NCI-H1694 (cell line): ENCODE measurements at places on chromosomes 3 and 15.

GRCh38 chr15:89197503-89197971 lies 23.8 kb downstream of the RLBP1 start:
- DNase-seq, result no peak

DNA sequence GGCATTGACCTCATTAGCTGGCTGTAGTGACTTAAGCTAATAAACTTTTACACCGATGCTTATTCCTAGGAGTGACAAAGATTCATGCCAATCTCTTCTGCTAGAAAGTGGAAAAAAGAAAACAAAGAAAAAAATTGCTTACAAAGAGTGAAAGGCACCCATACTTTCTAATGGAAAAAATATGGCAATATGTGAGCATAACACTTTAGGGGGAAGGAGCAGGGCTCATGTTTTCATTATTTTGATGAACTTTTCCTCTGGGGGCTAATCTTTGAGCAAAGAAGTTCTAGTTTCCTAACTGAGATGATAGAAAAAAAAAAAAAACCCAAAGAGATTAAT lies 94.8 kb upstream of the THRB start:
- DNase-seq, result no peak

- no peak for DNase-seq
Measured at GRCh38 chr3:125381743-125382142, 6.6 kb upstream of the ZNF148 start.

GRCh38 chr15:60087561-60087960 lies 83.5 kb downstream of the FOXB1 start:
- no peak for DNase-seq

DNA sequence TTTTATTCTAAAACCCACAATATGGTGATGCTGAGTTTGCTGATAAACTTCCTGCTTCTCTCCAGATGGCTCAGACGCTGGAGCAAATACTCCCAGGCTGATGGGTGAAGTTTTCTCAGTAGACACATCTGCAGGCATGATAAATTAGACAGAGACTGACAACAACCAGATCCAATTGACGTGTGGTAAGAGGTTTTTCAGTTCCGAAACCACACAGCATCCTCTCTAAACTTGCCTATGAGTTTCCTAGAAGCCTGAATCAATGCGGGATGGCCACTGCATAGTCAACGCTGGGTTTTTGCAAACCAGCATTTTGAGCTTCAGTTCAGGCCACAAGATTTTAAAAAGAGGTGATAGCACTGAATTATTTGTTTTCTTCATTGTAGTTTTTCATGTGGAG lies 360.3 kb upstream of the ARRDC4 start:
- DNase-seq, result no peak

DNA sequence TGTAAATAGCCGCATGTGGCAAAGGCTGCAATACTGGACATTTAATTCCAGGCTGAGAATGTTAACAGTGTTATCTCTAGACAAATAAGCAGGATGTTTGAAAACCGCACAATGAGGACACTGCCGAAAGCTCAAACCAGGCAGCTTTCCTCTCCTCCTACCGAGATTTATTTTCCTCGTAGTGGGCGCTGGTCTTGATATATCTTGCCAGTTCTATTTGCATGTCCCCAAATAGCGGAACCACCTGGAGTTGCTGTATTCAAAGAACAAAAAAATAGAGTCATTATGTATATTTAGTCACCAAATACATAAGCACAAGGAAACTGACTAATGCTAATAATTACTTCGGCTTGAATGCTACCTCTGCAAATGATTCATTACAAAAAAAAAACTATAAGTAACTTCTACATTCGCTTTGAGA lies 46.5 kb downstream of the CYFIP1 start:
- no peak for DNase-seq

DNA sequence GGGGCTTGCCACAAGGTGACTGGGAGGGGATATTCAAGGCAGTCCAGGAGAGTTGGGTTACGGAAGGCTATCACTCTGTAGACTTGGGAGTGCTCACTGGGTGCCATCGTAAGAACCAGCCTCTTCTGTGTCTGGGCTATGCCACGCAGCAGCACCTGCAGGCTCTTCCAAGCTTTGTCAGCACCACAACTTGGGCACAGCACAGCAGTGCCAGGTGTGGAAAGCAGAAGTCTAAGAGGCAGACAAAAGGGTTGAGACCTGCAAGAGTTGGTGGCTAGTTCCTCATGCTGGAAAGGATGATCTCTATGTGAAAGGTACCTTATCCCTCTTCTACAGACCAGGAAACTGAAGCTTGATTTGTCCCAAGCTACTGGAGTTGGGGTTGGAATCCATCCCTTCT lies 15.8 kb downstream of the CX3CR1 start:
- DNase-seq, result no peak

GRCh38 chr3:197718891-197719290 lies 17.8 kb downstream of the RUBCN start:
- DNase-seq, result no peak

DNA sequence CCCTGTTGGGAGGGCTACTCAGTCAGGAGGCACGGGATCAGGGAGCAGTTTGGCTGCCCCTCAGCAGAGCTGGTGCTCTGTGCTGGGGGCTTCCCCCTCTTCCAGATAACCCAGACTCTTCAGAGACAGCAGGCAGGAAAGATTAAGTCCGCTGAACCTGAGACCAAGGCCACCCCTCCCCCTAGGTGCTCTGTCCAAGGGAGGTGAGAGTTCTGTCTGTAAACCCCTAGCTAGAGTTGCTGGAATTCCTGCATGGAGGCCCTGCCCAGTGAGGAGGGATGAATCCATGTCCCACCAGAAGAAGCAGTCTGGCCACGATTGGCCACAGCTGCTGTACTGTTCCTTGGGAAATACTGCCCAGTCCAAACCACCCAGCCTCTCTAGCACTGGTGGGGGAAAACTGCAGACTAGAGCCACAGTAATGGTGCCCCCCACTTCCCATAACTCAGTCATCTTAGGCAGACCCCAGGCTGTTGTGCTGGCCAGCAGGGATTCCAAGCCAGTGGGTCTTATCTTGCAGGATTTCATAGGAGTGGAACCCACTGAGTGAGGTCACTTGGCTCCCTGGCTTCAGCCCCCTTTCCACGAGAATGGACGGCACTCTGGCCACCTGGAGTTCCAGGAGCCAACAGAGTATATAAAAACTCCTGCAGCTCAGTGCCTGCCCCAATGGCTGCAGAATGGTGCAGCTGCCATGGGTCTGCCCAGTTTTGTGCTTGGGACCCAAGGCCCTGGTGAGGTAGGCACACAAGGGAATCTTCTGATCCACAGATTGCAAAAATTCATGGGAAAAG lies 42.9 kb downstream of the NPAP1 start:
- no peak for DNase-seq

DNA sequence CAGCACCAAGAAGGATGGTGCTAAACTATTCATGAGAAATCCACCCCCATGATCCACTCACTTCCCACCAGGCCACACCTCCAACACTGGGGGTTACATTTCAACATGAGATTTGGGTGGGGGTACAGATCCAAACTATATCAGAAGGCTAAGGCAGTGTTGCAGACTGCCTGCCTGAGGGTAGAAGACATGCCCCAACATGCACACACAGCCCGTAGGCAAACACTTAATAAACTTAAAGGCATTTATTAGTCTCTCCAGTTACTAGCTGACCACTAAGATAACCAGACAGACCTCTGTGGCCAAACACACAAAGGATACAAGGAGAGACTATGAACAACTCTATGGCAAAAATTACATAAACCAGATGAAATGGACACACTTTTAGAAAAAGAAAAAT lies 10.2 kb downstream of the FAM162A start:
- DNase-seq, result no peak

DNA sequence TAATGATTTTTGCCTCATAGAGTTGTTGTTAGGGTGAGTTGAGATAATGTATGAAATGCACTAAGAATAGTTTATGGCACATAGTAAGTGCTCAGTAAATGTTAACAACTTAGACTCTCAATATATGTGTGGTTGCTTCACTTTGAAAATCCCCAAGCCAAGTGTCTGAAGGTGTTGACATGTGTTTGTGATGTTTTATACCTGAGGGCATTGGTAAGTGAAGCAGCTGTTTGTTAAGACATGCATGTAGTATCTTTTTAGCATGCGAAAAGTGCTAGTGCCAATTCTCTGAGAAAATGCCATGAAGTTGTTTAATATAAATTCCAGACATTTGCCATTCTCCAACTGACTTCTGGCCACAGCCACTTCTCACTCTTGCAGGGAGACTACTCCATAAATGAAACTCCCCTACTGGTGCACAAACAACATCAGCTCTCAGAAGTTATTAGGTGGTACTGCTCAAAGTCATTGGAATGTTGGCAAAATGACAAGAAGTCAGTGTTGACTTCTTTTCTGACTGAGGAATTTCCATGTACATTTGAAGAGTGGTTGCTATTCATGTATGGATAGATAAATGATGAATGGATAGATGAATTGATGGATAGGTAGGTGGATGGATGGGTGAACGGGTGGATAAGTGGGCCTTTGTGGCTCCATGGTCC lies 103.6 kb upstream of the NUDT16 start:
- no peak for DNase-seq

DNA sequence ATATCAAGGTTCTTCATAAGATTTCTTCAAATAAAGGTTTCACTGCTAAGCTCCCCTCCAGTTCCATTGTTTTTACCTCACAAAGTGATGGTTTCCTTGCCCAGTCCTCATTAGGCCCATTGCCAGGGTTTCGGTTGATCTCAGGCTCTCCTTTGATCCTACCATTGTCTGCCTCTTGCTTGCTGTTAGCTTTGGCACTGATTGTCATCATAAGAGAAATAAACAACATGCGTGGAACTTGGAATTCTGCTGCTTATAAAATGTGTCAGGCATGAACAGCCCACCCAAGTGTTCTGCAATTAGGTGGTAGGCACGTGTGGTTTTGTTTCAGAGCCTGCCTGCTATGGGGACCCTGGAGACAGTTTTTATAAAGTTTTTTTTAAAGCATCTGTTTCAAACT lies 107.6 kb upstream of the BFSP2 start:
- DNase-seq, result no peak

- no peak for DNase-seq
Measured at GRCh38 chr15:74817370-74817737, 4.7 kb downstream of the LMAN1L start.
